Chondrocyte (in vitro differentiated cells): ENCODE measurements at places on chromosomes 1 and 21. TPM values are rescaled to one million over a fixed set of nuclear protein-coding genes. Genes with fewer than 3 reads are reported as not detected.

GRCh38 chr1:70385477-70385876 lies 25.6 kb upstream of the CTH start:
- no peak for DNase-seq

DNA sequence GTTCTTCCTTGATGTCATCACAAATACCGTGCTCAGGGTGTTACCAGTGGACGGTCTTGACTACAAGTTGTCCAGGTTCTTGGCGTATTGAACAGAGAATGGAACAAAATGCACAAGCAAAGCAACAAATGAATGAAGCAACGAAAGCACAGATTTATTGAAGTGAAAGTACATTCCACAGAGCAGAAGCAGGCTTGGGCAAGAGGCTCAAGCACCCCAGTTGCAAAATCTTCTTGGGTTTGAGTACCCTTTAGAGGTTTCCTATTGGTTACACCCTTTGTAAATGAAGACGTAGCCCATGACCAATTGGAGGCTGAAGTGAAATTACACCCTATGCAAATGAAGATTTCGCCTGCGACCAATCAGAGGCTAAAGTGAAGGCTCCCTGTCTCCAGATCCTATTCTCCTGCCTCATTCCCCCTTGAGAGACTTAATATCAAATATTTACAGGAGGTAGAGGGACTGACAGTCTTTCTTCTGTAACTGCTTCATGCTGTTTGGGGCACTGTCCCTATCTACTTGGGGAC lies 38.3 kb downstream of the YY1AP1 start:
- no peak for DNase-seq

The PROK1 gene
- total RNA-seq = not detected in 3 replicates

GRCh38 chr1:244445320-244446181 lies 6.2 kb downstream of the ADSS2 start:
- DNase-seq = no peak

GRCh38 chr1:40301541-40302299 lies 15.4 kb downstream of the COL9A2 start:
- DNase-seq = no peak

DNA sequence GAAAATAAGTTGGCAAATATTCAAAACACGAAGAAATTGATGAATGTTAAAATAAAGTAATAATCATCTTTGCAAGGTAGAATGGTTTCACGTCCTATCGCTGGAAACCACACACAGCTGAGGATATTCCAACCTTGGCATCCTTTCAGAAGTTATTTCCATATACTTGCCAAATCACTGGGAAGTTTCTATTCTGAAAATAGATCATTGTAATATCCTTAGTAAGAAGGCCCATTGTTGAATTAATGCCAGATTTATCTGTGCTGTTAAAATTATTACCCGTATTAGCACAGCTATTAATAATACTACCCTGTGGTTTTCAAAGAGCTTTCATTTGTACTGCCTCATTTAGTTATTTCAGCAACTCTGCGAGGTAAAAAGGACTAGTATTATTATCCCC lies 81.1 kb downstream of the OLFM3 start:
- no peak for DNase-seq

DNA sequence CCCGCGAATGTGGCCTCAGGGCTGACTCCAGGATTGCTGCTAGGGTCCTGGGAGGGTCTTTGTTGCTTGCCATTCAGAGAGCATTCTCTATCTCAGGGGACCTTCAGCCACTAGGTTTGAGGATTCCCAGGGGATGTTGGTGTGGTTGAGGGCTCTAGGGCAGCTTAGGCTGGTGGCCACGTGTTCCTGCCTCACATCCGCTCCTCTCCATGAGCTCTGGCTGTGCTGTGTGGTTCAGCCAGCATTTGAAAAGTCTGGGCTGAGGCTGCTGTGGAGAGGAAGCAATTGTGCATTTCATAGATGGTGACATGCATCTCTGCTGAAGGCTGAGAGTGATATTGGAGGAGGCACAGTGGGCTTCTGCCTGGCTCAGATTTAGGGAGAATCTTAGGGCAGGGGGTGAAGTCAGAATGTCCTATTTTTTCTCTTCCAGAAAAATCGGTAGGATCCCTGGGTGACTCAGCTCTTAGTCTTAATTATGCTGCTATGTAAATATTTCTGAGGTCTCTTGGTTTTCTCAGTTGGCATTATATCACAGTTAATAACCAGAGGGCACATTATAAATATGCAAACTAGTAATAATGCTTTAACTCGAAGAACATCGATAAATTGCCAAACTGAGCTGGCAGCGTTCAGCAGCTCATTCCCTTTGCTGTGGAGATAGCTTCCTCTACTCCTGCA lies 182.3 kb downstream of the CAMTA1 start:
- DNase-seq = no peak

DNA sequence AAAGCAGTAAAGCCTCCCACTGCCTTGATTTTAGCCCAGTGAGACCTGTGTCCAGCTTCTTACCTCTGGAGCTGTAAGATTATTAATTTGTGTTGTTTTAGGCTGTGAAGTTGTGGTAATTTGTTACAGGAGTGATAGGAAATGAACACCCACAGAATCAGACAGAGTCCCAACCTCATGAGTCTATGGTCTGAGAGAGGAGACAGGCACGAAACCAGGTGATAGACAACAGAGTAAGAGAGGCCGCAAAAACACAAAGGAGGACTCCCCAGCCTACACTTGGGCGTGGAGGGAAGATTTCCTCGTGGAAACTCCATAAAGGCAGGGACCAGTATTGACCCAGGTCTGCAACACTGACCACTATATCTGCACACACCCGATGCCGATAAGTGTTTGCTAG lies 234.6 kb upstream of the JUN start:
- no peak for DNase-seq

DNA sequence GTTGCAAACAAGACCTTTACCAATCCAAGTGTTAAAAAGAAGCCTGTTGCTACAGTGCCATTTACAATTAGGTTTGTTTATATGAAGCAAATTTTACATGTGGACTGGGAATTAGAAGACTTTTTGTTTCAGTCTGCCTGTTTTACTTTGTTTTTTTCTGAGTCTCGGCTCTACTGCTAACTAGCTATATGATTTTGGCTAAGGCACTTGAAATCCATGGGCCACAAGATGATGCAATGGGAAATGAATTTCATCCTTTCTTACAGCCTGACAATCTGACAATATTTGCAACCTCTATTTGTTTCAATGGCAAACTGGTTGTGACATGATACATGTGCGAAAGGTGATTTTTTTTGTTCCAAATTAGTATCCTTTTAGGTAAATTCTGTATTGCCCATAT lies 3.7 kb upstream of the PEX11B start:
- DNase-seq = no peak

GRCh38 chr1:91020486-91020885 lies 1.3 kb downstream of the ZNF644 start:
- DNase-seq = no peak

GRCh38 chr21:9738527-9738926 lies 782.9 kb upstream of the TPTE start:
- DNase-seq = no peak

The FASLG gene
- not detected in 3 replicates for total RNA-seq

- DNase-seq = no peak
These were observed 16.9 kb downstream of the PSMB4 start for GRCh38 chr1:151416231-151416630.

The WDR64 gene
- total RNA-seq = 0.17 TPM in 1 of 3 replicates, not detected in the others

GRCh38 chr1:27402349-27402754 lies 9.9 kb downstream of the GPR3 start:
- no peak for DNase-seq

GRCh38 chr21:46500224-46500861 lies 41.7 kb downstream of the DIP2A start:
- DNase-seq = no peak

GRCh38 chr1:111733183-111733991 lies 5.8 kb downstream of the INKA2 start:
- DNase-seq = no peak

DNA sequence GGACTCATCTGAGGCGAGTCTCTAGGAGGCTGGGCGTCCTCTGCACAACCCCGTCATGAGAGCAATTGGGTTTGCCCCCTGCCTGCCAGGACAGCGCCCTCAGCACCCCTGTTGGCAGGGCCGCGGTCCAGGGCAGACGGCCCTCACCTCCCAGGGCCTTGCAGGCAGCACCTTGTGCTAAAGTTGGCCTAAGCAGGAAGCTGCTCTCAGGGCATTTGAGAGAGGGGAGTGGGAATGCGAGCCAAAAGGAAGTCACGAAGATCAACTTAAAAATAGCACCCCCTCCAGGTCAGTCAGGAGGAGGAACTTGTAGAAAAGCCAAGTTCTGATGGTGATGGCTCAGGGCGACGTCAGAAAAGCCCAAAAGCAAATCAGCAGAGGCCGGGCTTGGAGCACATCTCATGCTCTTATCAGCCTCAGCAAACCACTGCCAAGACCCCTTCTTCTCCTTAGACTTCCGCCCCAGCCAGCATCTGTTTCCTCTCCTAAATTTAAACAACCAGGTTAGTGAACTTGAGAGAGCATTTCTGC lies 12.6 kb upstream of the ADORA3 start:
- no peak for DNase-seq

GRCh38 chr1:113429461-113430153 lies 39.3 kb downstream of the MAGI3 start:
- DNase-seq = no peak

The DEPDC1 gene
- 4.3 to 5.2 TPM (median 4.7 TPM) in 3 replicates for total RNA-seq

GRCh38 chr1:45892068-45892785 lies 88.8 kb downstream of the MAST2 start:
- DNase-seq = no peak

DNA sequence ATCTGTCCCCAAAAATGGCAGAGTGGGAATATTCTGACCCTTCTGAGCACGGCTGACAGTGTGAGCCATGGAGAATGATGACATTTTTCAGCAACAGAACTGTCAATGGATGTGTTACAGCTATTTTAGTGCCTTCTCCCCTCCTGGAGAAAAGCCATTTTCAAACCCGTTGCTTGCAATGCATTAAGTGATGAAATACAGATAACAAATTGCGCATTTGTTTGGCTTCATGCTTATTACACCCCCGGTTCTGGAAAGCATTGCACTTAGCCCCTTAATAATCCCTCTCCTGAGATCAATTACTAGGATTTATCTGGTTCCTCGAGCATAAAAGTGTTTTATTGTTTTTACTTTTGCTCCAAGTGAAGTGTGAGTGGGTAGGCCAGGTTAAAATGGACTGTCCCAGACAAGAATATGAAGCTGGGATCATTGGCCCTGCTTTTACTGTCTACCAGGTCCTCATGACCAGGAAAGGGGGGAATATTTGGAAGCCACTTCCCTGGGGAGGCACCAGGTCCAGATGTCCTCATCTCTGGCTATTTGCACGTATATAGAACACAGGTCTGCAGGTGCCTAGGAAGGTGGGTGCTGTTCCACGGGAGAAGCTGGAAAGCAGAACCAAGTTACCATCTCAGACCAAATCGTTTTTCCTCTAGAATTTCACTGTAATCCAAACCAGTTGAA lies 37.5 kb upstream of the HHAT start:
- DNase-seq = no peak

- no peak for DNase-seq
These were observed 359.0 kb downstream of the HHAT start for GRCh38 chr1:210687582-210688279.

The CR1L gene
- total RNA-seq = not detected in 3 replicates

DNA sequence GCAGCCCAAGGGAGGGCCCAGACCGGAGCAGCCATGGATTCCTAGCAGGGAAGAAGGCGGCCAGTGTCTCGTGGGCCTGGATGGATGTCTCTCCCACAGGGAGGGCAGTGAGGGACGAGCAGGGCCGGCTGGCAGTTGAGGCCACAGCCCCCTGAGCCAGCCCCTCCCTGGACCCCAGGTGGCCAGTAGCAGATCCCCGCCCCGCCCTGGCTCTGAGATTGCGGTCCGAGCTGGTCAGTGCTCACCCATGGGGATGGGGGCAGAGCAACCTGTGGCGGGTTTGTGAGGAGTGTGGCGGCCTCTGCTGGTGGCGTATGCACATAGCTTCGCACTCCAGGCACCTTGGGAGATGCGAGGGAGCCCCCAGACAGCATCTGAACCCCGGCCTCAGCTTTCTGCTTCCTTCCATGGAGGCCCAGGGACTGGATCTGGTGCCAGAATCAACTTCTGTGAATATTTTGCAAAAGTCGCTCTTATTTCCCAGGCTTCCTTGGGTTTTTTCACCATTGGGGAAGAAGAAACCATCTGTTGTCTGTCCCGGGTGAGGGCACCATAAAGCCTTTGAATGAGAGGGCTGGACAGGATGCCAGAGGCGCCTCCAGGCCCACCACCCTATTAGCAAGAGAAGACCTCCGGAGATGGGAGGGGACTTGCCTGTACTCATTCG lies 8.4 kb upstream of the KCNN3 start:
- DNase-seq = no peak

The PLOD1 gene
- 344 to 509 TPM (median 477 TPM) in 3 replicates for total RNA-seq

GRCh38 chr1:179053486-179053885 lies 27.8 kb downstream of the FAM20B start:
- DNase-seq = no peak

GRCh38 chr1:246254854-246255253 lies 252.2 kb downstream of the SMYD3 start:
- DNase-seq = no peak

- no peak for DNase-seq
These were observed 143.6 kb downstream of the SLC45A1 start for GRCh38 chr1:8461351-8462110.

DNA sequence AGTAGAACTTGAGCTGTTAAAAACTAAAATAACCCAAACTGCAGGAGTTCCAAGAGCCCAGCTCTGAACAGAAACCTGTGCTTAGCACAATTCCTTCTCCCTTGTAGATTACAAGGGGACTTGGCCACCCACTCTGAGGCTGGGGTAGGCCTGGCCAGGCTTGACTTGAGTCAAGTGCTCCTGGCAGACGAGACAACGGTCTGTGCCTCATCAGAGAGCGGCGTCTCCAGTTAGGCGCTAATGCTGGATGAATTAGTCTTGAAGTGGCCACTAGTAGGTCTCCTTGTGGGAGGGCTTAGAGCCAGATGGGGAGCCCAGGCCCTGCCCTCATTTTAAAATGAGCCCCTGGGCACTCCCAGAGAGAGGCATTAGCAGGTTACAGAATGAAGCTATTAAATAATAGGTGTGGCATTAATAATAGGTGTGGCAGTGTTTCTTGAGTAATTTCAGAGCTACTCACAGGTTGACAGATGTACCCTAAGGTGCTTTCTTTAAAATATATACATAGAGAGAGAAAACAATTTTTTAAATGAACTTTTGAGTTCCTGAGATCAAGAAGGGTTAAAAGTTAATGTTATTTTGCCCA lies 1.1 kb downstream of the EEIG2 start:
- no peak for DNase-seq

DNA sequence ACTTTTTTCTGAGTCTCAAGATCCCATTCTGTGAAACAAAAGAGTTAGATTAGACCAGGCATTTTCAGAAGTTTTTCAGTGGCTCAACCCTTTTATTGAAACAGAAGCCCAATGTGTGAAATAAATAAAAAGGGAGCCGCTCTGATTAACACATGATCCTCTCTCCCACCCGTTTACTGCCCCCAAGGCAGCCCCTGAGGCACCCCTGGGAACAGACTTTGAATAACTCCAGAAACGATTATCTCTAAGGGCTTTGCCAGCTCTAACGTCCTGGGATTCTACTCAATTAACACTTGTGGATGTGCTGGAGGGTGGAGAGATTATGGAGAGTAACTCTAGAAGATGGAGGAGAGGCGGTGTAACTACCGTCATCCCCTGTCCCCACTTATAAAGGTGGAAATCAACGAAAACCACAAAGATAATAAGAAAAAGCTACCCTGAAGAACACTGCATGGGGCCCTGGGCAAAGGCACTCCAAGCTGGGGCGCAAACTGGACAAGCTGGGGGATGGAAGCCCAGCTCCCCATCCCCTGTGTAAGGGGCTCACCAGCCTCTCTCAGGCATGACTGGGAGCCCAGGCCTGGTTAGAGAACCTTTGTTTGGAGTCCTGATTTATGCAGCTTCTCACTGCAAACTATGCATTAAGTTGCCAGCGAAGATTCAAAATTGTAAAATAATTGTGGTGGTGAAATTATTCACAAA lies 39.0 kb upstream of the GRIK3 start:
- DNase-seq = no peak

- no peak for DNase-seq
These were observed 31.7 kb downstream of the SLC66A1 start for GRCh38 chr1:19343617-19344350.
